CD4-positive, alpha-beta T cell treated with Interferon gamma for 1 hour (primary cell): ENCODE measurements at places on chromosomes 7 and 10.

DNA sequence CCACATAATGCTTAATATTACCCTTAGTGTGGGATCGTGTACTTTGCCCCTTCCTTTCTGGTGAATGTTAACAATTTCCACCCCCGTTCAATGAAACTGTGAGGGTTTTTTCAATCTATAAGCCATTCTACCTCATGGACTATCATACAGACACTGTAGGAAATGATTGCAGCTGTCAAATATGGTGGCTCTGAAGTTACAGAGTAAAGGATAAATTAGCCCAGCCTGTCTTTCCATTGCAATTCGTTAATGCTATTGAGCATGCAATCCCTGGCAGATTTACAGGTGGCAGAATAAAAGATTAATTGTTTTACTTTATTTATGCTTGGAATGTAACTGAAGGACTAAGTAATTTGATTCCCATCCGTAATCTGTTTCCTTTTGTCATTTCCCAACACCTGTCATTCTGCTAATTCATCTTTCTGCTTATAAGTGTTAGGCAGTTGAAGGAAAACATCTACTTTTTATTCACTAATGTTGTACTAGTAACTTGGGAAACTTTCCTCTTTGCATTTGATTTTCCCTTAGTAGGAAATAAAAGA is 1211.6 kb upstream of the LRRN3 start:
- DNase-seq: no peak

- DNase-seq: no peak
These were observed 18.8 kb upstream of the INPP5A start for GRCh38 chr10:132518572-132519381.

- no peak for DNase-seq
These were observed at the start of gene GRM8 for GRCh38 chr7:127252778-127253280. Gene GRM8, minus strand, starts transcription at chr7:127252941.

DNA sequence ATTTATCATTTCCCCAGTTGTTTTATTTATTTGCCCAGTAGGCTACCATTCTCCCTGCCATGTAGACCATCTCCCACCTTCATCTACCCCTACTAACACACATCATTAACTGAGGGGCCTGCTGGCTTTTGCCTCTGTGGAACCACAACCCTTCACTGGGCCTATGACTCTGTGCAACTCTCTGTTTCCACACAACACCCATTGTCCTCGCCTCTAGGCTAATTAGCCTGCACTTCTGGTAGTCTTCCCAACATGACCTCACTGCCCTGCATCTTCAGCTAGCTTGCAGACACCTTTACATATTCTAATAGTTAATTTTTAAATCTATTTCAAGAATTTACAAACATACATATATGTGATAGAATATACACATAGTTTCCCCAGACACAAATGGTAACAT is 7.5 kb downstream of the ANKIB1 start:
- DNase-seq: no peak

DNA sequence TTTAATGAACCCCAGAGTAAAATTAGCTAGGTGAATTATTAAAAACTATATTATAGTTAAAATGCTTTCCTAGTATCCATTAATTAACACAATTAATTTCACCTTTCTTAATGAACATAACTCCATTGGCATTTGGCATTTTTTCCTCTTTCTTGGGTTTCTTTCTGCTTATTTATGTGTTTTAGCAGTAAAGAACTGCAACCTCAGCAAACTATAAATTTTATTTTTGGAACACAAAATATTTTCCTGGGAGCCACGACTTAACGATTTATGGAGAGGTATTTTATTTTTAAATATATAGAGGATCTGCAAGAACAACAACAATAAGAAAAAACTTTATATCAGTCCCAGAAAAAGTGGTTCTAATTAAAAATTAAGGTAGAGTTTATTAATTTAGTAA is 447.4 kb upstream of the ETV1 start:
- DNase-seq: no peak

- DNase-seq: no peak
These were observed 39.0 kb downstream of the TET1 start for GRCh38 chr10:68598978-68599770.

DNA sequence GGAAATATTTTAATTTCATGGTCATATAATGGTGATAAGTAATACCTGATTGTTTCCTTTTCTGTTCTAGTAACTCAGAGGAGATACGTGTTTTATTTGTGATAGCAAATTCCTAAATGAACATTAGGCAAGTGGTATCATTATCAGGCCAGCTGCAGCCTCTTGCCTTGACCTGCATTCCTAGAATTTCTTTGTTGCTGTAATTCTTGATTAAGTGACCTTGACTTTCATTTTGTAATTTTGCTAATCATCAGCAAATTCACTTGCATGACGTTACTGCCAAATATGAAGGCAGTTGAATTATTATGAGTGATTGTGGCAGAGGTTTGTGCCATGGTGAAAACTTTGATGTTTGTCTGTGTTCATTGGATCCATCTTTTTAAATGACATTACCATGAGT is 5.6 kb upstream of the AS3MT start:
- no peak for DNase-seq

DNA sequence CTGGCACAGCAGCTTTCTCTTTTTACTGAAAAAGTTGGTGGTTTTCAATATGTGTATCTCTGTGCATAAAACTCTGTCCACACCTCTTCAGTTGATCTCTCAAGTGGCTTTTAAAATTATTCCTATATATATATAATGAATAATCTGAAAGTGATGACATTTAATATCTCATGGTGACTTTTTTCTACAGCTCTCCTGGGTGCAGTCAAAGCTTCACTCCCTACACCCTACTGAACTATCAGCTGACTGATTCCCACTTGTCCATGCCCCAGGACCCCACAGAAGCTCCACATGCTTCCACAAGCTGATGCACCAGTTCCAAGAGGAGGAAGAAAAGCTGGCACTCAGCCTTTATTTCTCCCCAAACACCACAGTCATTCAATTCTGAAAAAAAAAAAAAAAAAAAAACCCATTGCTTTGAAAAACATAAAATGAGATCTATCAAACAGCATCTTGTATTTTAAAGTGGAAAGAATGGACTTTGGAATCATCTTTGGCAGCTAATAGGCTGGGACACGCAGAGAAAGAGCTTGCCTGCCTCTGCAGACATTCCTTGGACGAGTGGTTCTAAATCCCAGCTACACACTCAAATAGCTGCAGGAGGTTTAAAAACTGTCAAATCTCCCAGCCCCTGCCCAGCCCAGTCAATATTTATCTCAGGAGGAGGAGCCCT is 75.3 kb upstream of the GDF10 start:
- no peak for DNase-seq

GRCh38 chr10:114420811-114421485 is 16.6 kb upstream of the AFAP1L2 start:
- no peak for DNase-seq

DNA sequence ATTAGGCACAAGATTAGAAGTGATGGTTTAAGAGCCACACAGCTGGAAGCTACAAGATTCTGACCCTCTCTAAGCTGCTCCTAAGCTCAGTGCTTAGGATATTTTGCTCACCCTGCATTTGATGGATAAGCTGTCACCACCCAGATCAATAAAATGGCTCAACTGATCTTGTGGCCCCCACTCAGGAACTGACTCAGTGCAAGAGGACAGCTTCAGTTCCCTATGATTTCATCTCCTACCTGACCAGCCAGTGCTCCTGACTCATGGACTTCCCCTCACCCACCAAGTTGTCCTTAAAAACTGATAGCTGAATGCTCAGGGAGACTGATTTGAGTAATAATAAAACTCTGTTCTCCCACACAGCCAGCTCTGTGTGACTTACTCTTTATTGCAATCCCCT is 833.8 kb downstream of the GRID1 start:
- no peak for DNase-seq

DNA sequence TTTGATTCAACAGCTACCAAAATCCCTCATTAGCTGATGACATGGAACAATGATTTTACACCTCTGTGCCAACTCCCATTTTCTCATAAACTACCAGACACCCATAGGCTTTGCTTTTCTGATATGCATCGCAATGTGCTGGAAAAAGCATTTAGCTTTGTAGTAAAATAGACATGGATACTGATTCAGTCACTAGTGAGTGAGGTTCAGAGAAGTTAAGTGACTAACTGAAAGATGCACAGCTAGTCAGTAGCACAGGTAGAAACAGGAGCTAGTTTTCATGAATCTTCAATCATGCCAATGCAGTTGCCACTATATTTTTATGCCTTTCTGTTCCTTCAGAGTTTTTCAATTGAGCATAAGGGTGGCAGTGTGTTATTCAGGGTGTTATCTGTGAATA is 38.7 kb downstream of the PRKG1 start:
- DNase-seq: no peak

GRCh38 chr10:97078261-97078937 is 107.4 kb downstream of the SLIT1 start:
- DNase-seq: no peak

- DNase-seq: no peak
These were observed 233.4 kb downstream of the GPR37 start for GRCh38 chr7:124532166-124532565.

DNA sequence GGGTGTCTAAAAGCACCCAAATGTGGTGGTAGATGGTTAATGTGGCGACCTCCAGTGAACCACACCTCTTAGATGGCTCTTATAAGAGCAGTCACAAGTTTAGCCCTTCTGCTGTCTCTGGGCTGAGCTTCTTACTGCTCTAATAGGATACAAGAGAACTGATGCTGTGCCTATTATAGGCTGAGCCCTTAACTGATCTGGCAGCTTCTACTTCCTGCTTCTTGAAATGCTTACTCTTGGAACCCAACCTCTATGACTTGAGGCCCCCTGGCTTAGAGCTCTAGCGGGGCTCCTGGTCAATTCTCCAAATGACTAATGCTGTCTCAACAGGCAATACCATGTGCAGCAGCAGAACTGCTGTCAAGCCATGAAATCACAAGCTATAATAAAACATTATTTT is 35.0 kb upstream of the LSM8 start:
- no peak for DNase-seq

GRCh38 chr7:21656796-21657195 is 114.0 kb downstream of the DNAH11 start:
- DNase-seq: no peak

GRCh38 chr7:113652501-113652900 is 266.3 kb downstream of the PPP1R3A start:
- DNase-seq: no peak

DNA sequence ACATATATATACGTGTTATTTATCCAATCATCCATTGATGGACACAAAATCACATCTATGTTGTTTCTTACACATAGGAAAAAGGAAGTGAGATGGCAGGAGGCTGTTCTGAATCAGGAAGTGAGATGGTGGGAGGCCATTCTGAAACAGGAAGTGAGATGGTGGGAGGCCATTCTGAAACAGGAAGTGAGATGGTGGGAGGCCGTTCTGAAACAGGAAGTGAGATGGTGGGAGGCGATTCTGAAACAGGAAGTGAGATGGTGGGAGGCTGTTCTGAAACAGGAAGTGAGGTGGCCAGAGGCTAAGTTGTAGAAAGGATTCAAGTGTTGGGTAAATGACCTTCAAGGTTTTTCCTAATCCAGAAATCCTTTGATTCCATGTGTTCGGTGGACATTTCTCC is 921.5 kb downstream of the TYW1 start:
- DNase-seq: peak; percentile 13

DNA sequence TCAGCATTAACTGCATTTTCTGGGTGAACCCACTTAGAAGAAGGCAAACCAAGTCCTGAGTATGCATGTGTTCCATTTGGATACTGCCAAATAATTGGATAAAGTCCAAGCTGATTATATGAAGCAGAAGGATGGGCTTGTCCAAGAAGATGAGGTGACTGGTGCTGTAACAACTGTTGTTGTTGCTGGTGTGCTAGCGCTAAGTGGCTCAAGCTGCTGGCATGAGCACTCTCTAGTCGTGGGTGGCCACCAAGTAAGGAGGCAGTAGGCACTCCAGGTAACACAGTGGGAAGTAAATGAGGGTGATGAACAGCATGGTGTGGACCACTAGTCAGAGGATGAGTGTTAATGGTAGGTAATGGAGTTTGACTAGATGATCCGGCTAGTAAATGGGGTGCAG is 80.4 kb downstream of the NRBF2 start:
- DNase-seq: no peak

DNA sequence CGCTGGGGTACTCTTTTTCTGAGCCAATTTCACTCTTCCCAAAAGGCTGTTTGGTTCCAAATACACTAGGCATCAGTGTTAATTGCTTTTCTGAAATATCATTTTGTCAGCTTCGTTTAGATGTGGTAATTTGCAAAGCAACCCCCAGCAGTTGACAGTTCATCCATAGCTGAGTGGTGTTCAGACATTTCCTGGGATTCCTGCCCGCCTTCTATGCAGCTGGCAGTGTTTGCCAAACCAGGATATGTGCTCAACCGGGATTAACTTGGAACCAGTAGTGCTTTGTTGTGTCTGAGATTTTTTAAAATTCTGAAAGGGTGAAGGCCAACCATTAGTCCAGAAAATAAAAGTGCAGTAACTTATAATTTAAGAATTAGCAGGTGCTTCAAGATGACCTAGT is 25.2 kb upstream of the MKLN1 start:
- no peak for DNase-seq

GRCh38 chr10:14524691-14525324 is 194.1 kb upstream of the FRMD4A start:
- DNase-seq: no peak

DNA sequence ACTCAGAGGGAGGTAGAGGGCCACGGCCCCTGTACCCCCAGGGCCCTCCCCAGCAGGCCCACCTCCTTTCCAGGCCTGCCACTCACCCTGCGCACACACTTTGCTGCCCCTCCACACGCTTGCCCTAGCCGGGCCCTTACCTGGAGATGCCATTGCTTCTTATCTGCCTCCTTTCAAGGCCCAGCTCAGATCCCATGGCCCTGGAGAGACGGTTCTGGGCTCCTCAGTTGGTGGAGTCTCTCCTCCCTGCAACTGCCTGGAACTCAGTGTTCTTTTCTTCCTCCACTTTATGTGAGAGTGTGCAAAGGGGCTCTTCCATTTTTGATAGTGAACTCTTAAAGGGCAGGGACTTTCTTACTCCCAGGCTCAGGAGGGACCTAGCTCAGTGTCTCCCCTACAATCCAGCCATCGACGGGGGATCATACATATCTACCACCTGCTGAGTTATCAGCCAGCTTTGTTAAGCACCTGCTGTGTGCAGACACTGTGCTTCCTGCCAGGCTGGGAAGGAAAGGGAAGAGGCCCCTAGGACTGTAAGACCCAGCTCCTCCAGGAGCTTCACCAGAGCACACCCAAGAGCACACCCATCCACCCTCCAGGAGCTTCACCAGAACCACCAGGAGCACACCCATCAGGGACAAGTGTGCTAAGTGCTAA is 89.3 kb upstream of the MACROH2A2 start:
- no peak for DNase-seq

DNA sequence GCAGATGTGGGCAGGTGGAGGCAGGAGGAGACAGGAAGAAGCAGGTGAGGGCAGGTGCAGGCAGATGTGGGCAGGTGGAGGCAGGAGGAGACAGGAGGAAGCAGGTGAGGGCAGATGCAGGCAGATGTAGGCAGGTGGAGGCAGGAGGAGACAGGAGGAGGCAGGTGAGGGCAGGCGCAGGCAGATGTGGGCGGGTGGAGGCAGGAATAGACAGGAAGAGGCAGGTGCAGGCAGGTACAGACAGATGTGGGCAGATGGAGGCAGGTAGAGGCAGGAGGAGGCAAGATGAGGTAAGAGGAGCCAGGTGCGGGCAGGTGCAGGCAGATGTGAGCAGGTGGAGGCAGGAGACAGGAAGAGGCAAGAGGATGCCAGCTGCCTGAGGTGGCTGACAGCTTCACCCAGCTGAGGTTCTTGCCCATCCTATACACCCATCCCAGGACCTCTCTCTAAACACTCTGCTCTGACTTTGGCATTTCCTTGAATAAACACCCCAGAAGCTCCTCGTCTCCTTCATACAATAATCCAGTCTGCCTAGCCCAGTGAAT is 33.0 kb downstream of the PTPRE start:
- DNase-seq: no peak
